ENCODE measurements at places on chromosomes 7 and 10.

- no peaks in the 10 kb centered on the region for H3K27me3 ChIP-seq
- peak overlapping the region; percentile 50 for H3K27ac ChIP-seq
- H3K4me3 ChIP-seq = peak overlapping the region; percentile 94
- no peak for DNase-seq
- H3K4me1 ChIP-seq = peaks cover 11% of the 10 kb centered on the region
- no peaks in the 10 kb centered on the region for H3K36me3 ChIP-seq
Observed at GRCh38 chr10:70232155-70232858, 922 bp downstream of the PPA1 start.

DNA sequence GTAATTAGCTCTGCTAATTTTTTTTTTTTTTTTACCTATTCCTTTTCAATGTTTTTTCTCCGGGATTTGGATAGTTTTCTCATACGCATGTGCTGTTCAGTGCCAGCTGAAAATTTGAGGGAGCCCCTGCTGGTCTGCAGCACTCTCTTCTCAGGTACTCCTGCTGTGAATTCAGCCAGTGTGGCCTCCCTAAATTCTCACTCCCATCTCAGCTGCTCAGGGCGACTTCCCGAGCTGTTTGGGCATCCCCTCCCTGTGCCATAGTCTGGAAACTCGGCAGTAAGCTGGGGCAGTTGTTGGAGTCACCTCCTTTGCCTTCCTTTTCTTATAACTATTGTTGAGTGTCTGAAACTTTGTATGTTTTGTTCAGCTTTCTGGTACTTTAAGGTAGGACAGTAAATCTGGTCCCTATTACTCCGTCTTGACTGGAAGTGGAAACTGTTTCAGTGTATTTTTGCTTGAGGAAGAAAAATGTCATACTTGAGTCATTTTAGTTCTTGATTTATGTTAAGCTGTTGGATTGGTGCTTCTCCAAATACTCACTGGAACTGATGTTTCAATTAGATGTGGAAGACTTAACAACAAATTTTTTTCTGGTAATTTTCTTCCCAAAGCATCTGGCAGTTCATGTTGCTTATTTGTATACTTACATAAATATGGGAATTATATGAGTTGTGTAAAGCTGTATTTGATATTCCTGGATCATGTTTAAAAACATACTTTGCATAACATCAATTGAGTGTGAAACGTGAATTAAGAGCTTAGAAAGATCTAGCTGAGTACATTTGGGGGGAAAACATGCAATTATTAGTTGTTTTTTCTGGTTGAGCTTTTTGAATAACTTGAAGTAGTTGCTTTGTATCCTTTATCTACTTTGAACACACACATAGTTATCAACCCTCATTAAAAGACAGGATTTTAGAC lies 33.7 kb downstream of the MINPP1 start:
- H3K4me1 ChIP-seq = peaks cover 35% of the 10 kb centered on the region
- DNase-seq = no peak
- H3K27ac ChIP-seq = peak overlapping the region; percentile 12

DNA sequence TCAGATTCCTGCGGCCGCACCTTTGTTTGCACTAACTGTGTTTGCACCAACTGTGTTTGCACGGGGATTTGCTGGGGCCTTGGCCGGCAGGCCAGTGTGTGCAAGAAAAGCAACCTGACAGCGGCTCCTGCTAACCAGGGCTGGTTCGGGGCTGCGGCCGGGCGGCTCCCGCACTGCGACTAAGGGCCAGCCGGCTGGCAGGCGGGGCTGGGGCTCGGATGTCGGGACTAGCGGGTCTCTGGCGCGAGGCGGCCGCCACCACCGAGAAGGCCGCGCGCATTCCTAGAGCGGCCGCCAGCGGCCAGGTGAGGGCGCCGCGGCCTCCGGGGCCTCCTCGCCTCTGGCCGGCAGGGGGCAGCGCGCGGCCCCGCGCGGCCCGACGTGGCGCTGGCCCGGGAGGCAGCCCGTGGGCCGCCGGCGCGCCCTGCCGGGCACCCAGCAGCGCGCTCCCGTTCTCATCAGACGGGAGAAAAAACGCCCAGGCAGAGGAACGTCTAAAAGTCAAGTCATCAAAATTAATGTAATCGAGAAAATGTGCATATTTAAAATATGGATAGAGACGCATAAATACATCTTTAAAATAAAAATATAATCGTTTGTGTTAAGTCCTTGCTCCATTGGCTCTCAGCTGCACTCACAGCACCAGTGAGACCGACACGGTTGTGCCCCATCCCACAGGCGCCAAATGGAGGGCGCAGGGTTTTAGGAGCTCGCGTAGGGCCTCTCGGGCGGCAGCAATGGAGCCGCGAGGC lies 38.5 kb downstream of the ZNF777 start:
- peak overlapping the region; percentile 67 for H3K4me3 ChIP-seq
- no peaks in the 10 kb centered on the region for H3K27me3 ChIP-seq
- no peaks in the 10 kb centered on the region for H3K36me3 ChIP-seq
- peaks cover 3% of the 10 kb centered on the region for H3K4me1 ChIP-seq

GRCh38 chr10:99941942-99942820 lies 67.6 kb downstream of the DNMBP start:
- no peaks in the 10 kb centered on the region for H3K27me3 ChIP-seq
- H3K4me1 ChIP-seq = peaks cover 4% of the 10 kb centered on the region
- H3K4me3 ChIP-seq = no peak overlapping the region
- no peak for DNase-seq
- H3K36me3 ChIP-seq = no peaks in the 10 kb centered on the region
- H3K27ac ChIP-seq = no peak overlapping the region

Measured in thoracic aorta (tissue), 2 donors.